ENCODE measurements at places on chromosomes 6 and 20.

- DNase-seq: no peak
Measured at GRCh38 chr6:160041608-160042007, 72.7 kb downstream of the IGF2R start.

GRCh38 chr6:127288705-127289104, 22.0 kb downstream of the RNF146 start:
- no peak for DNase-seq

DNA sequence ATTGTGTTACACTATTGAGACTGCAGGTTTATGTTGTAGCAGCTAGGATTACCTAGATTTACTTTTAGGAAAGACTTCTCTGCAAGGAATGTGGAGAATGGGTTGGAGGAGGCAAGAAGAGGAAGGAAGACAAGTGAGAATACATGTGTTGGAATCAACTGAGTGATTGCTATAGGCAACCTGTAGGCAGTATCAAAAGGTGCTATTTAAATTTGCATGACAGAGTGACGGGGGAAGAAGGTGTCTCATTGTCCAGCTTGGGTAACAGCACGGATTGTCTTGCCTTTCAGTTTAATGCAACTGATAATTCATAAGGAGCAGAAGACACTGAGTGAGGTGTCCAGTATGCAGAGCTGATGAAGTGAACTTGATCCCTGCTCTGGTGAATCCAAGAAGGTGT, 19.4 kb downstream of the SERPINB9 start:
- no peak for DNase-seq

- DNase-seq: peak; percentile 23
Measured at GRCh38 chr6:24980507-24981385, 45.0 kb upstream of the RIPOR2 start.

DNA sequence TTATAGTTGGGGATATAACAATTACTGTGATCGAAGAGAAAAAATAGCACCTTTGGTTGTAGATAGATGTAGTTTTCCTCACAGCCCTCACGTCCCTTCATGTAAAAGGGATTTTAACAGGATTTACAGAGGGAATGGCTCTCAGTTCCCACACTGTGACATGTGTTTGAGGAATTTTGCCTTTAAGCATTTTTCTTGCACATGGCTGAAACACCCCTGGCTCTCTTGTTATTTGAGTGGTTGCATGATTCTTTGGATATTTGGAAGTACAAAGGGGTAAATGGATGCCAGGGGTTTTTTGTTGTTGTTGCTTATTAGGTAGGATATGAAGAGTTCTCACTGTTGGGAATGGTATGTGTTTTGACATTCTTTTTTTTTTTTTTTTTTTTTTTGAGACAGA, 48.2 kb downstream of the JAG1 start:
- DNase-seq: no peak

DNA sequence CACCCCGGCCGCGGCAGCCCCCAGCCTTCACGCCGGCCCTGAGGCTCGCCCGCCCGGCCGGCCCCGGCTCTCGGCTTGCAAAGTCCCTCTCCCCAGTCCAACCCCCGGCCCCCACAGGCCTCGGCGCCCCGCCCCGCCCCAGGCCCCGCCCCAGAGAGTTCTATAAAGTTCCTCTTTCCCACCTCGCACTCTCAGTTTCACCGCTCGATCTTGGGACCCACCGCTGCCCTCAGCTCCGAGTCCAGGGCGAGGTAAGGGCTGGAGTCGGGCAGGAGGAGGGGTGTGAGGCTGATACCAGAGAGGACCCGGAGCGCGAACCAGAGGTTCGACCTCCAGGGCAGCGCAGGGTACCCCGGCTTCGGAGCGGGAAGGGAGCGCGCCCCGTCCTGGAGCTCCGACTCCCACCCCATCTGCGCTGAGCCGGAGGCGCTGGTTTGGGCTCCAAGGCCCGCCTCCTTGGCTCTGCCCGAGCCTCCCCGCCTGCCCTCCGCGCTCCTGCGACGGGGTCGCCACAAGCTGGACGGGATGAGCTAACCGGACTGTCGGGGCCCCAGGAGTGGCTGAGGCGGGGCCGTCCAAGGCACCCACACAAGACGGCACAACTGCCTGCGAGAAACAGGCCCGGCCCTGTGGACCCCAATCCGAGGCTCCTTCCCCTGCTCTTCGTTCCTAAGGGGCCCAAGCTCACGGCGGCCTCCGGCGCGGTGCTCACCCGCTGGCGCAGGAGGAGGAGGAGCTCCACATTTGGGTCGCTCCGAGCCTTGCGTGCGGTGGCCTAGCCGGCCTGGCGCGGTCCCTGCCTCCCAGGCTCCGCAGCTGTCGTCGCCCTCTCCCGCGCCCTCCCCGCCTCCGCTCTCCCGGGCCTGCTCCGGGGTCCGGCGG, at the start of gene IRF4:
IRF4 (plus strand) TSS at position 194 of the 882 bp plus-strand sequence. CDS start 1,401 bp downstream, outside the sequence.
- DNase-seq: no peak

GRCh38 chr20:19070681-19071445, 141.6 kb upstream of the SLC24A3 start:
- no peak for DNase-seq

GRCh38 chr6:24743944-24744335, 25.0 kb upstream of the C6orf62 start:
- no peak for DNase-seq

- no peak for DNase-seq
Measured at GRCh38 chr6:13190376-13190775, 138.0 kb downstream of the TBC1D7 start.

GRCh38 chr6:43810965-43811732, 41.1 kb downstream of the VEGFA start:
- DNase-seq: no peak

DNA sequence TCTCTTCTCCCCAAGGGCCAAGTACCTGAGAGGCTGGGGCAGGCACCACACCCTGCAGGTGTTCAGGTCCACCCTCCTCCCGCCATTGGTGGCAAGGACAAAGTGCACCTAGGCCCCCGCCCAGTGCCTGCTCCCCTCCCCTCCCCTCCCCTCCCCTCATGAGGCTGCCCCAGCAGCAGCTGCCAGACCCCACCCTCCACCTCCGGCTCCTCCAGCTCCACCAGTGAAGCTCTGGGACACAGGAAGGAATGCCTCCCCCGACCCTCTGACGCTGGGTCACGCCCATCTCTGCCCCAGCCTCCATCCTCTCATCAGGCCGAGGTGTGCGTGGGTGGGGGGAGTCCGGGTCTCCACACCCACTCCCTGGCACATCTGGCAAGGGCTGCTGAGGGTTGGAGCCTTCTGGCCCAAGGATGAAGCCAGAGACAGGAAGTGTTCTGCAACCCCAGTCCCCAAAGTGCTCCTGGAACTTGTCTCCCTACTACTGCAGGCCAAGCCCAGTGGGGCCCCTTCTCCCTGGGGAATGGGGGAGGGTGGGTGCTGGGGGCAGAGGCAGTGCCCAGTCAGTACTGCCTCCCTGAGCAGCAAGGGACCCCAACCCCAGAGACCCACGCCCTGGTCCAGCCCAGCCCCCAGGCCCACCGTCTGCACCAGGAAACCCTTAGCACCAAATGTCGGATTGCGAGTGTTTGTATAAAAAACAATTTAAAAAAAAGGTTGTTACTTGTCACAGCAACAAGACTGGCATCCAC, 1.6 kb upstream of the UCKL1 start:
- no peak for DNase-seq

- DNase-seq: no peak
Measured at GRCh38 chr6:83257791-83258190, 64.6 kb downstream of the RWDD2A start.

DNA sequence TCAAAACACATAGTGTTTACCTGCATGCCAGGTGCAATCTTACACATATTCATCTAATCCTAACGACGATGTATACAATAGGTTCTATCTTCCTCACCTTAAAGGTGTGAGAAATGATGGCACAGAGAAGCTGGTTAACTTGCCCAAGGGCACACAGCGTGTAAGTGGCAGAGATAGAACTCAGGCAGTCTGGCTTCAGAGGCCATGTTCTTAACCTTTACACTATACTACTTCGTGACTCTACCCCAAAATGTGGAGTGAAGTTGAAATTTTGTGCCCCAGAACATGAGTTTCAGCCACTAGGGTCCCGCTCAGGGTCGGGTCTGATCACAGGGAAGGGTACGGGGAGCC, 584 bp downstream of the VPS52 start:
- DNase-seq: no peak

- no peak for DNase-seq
Measured at GRCh38 chr6:135527960-135528249, 30.4 kb upstream of the AHI1 start.

GRCh38 chr6:116535109-116535508, 10.4 kb downstream of the TRAPPC3L start:
- no peak for DNase-seq

GRCh38 chr6:131460614-131461000, 112.4 kb upstream of the ARG1 start:
- DNase-seq: no peak

- no peak for DNase-seq
Measured at GRCh38 chr20:63934271-63935068, 21.7 kb downstream of the UCKL1 start.

DNA sequence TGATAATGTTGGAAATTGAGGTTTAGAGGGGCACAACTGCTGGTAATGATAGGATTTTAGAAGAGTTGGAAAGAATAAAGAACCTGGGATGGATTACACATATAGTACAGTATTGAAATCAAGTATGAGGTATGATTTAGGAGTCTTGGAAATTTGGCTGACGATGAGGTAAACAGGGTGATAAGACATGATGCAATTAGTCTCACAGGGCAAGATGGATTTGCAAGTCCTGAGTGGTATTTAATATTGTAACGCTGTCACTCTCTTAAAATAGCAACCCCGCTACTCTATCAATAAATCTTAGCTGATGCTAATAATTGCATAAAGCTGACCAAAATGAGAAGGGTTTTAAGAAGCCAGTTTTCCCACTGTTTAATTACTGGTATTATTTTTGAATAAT, 70.4 kb downstream of the SYCP2 start:
- DNase-seq: no peak

GRCh38 chr20:5720696-5721095, 29.5 kb upstream of the SHLD1 start:
- no peak for DNase-seq

GRCh38 chr6:43819958-43820357, 49.9 kb downstream of the VEGFA start:
- no peak for DNase-seq

- no peak for DNase-seq
Measured at GRCh38 chr6:20691185-20691584, 156.9 kb downstream of the CDKAL1 start.

DNA sequence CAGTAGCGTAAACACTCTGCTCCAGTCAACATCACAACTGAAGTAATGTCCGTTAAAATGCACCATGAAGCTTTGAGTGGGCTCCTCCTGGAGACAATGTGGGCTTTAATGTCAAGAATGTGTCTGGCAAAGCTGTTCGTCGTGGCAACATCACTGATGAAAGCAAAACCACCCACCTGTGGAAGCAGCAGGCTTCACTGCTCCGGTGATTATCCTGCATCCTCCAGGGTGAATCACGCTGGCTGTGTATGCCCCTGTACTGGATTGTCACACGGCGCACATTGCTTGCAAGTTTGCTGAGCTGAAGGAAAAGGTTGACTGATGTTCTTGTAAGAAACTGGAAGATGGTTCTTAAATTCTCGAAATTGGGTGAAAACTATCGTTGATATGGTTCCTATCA, 128.5 kb downstream of the MOXD1 start:
- DNase-seq: no peak
